Aorta (tissue), 5 donors: ENCODE measurements at places on chromosomes 16 and 17. TPM values are rescaled to one million over a fixed set of nuclear protein-coding genes. Genes with fewer than 3 reads are reported as not detected.

Gene CORO6
- 9.9 TPM for total RNA-seq

Gene CCL16
- total RNA-seq = 1.9 TPM

Gene ASGR1
- 3.9 TPM for total RNA-seq

Gene KRTAP17-1
- not detected for total RNA-seq

Gene CDC6
- total RNA-seq = 1.7 TPM

Gene ZMYND15
- total RNA-seq = 2.1 TPM

Gene VWA3A
- 0.39 TPM for total RNA-seq

Gene HS3ST2
- 16.3 TPM for total RNA-seq

Gene RNFT1
- total RNA-seq = 17.9 TPM

Gene SPHK1
- total RNA-seq = 24.5 TPM

Gene MYH8
- not detected for total RNA-seq

- no peaks in the 10 kb centered on the region for H3K27me3 ChIP-seq
- H3K4me3 ChIP-seq = no peak overlapping the region
- DNase-seq = no peak
- H3K4me1 ChIP-seq = peaks cover 2% of the 10 kb centered on the region
- no peaks in the 10 kb centered on the region for H3K36me3 ChIP-seq
- no peak overlapping the region for H3K27ac ChIP-seq
These were observed 1.6 kb downstream of the GLG1 start for GRCh38 chr16:74605332-74605731.

- no peak for DNase-seq
- H3K4me3 ChIP-seq = no peak overlapping the region
- no peaks in the 10 kb centered on the region for H3K4me1 ChIP-seq
These were observed 63.9 kb downstream of the TNRC6C start for GRCh38 chr17:78022425-78022824.

- H3K27ac ChIP-seq = peak within 1 kb of the TSS; percentile 97
- H3K4me3 ChIP-seq = peak within 1 kb of the TSS; percentile 78
- H3K36me3 ChIP-seq = no peaks in the 10 kb centered on the region
- H3K4me1 ChIP-seq = no peaks in the 10 kb centered on the region
These were observed at the start of gene MLYCD for GRCh38 chr16:83898463-83899271. MLYCD (plus strand) TSS chr16:83899115; CDS start chr16:83899145, 30 bp downstream.

DNA sequence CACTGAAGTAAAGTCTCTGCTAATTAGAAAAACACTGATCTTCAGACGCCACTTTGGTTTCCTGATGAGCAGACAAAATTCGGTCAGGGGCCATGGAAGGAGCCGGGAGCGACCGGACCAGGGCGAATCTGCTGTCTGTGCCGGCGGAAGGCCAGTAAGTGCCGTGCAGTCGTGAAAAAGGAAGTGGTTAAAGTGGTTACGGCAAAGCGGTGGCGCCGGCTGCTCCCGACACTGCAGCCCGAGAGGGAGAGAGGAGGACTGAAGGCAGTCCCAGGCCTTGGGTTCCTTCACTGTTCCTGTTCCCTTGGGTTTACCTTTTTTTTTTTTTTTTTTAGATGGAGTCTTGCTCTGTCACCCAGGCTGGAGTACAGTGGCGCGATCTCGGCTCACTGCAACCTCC lies 17.3 kb upstream of the HEXD start:
- H3K27ac ChIP-seq = no peak overlapping the region
- no peaks in the 10 kb centered on the region for H3K36me3 ChIP-seq
- H3K4me3 ChIP-seq = no peak overlapping the region
- H3K27me3 ChIP-seq = no peaks in the 10 kb centered on the region
- peak; percentile 78 for DNase-seq

- H3K27ac ChIP-seq = no peak overlapping the region
- no peak for DNase-seq
- no peak overlapping the region for H3K4me3 ChIP-seq
- H3K36me3 ChIP-seq = no peaks in the 10 kb centered on the region
- H3K27me3 ChIP-seq = no peaks in the 10 kb centered on the region
These were observed 23.0 kb upstream of the GNA13 start for GRCh38 chr17:65079489-65079900.

- H3K4me1 ChIP-seq = no peaks in the 10 kb centered on the region
- H3K36me3 ChIP-seq = no peaks in the 10 kb centered on the region
- no peak for DNase-seq
- H3K27me3 ChIP-seq = no peaks in the 10 kb centered on the region
These were observed 10.1 kb upstream of the KCNH6 start for GRCh38 chr17:63512896-63513644.

GRCh38 chr16:4733211-4733742 lies 794 bp downstream of the ANKS3 start:
- no peak for DNase-seq
- no peaks in the 10 kb centered on the region for H3K36me3 ChIP-seq
- H3K4me1 ChIP-seq = no peaks in the 10 kb centered on the region
- no peak overlapping the region for H3K27ac ChIP-seq

DNA sequence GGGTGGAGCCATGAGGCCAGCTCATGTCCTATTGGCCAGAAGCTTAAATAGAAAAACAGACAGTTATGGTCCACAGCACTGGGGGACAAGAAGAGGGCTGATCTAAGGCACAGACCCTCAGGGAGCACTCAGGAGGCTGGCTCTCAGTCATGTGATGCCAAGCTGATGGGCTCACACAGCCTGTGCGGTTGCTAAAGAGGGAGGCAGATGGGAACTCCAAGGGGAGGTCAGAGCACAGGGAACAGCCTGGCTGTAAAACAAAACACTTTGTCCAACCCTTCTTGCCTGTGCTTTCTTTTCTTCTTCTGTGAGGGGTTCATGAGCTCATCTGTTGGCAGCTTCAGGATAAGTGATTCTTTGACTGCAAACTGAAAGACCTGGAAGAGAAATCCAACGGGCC lies 27.2 kb downstream of the CNTNAP1 start:
- peaks cover 9% of the 10 kb centered on the region for H3K36me3 ChIP-seq
- H3K4me3 ChIP-seq = no peak overlapping the region
- no peaks in the 10 kb centered on the region for H3K4me1 ChIP-seq
- H3K27ac ChIP-seq = no peak overlapping the region
- H3K27me3 ChIP-seq = no peaks in the 10 kb centered on the region

DNA sequence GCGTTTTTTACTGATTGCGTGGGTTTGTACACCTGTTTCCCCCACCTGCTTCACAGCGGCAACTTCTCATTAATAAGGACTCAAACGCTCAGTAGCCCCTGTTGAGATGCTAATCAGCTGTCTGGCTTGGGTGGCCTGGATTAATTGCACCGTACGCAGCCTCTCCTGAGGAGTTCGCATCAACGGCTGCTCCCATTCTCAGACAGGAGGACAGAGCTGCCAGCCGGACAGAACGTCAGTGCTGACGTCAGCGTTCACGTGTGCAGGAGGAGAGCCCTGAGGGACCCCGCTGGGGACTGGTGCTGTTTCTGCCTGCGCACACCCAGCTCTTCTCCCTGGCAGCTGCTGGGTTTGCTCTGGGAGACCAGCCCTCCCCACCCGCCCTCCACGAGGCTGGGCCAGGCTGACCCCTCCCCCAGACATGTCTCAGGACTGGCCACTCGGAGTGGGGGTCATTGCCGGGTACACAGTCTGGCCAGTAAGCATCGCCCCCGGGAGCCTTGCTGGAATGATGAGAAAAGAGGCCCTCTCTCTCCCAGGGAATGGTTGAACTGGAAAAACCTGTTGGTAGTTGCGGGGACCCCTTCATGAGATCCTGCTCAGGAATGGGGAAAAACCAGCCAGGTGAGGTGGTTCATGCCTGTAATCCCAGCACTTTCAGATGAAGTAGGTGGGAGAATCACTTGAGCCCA lies 5.7 kb upstream of the BANP start:
- H3K27ac ChIP-seq = no peak overlapping the region
- H3K27me3 ChIP-seq = no peaks in the 10 kb centered on the region
- H3K4me3 ChIP-seq = no peak overlapping the region
- H3K36me3 ChIP-seq = no peaks in the 10 kb centered on the region
- DNase-seq = peak; percentile 87

GRCh38 chr17:83046448-83047181 lies 32.8 kb upstream of the METRNL start:
- no peak overlapping the region for H3K4me3 ChIP-seq
- no peak overlapping the region for H3K27ac ChIP-seq
- H3K36me3 ChIP-seq = no peaks in the 10 kb centered on the region
- no peak for DNase-seq
- H3K27me3 ChIP-seq = no peaks in the 10 kb centered on the region
- H3K4me1 ChIP-seq = no peaks in the 10 kb centered on the region

DNA sequence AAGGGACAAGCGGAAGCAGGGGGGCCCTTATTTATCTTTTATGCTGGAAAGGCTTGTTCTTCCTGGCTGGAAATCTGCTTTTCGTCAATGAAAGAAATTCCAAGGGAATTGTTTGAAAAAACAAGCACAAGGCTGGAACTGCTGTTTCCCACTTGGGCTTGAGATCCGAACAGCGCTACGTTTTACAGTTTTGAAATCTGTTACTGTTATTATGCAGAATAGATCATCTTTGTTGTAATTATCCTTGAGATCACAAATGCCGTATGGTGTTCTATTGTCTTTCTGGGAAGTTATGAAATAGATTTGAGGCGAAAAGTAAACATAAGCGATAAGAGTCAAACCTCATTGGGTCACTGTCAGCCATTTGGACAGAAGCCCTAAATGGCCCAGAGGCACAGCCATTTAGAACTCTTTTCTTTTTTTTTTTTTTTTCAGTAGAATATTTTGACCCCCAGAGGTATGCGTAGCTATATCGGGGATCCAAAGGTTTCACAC lies 223.3 kb downstream of the IRX3 start:
- H3K36me3 ChIP-seq = no peaks in the 10 kb centered on the region
- no peak overlapping the region for H3K27ac ChIP-seq
- no peaks in the 10 kb centered on the region for H3K4me1 ChIP-seq
- DNase-seq = no peak
- H3K4me3 ChIP-seq = no peak overlapping the region
- no peaks in the 10 kb centered on the region for H3K27me3 ChIP-seq

GRCh38 chr16:61547626-61548025 lies 488.6 kb downstream of the CDH8 start:
- no peak overlapping the region for H3K4me3 ChIP-seq
- no peak for DNase-seq
- no peaks in the 10 kb centered on the region for H3K27me3 ChIP-seq
- H3K27ac ChIP-seq = no peak overlapping the region

- peaks cover 5% of the 10 kb centered on the region for H3K4me1 ChIP-seq
- H3K4me3 ChIP-seq = no peak overlapping the region
- no peaks in the 10 kb centered on the region for H3K36me3 ChIP-seq
- no peaks in the 10 kb centered on the region for H3K27me3 ChIP-seq
These were observed 240.1 kb downstream of the HAPSTR1 start for GRCh38 chr16:9331503-9331902.

GRCh38 chr17:76138234-76138895 lies 2.7 kb downstream of the FOXJ1 start:
- H3K4me3 ChIP-seq = no peak overlapping the region
- no peaks in the 10 kb centered on the region for H3K4me1 ChIP-seq
- H3K27me3 ChIP-seq = no peaks in the 10 kb centered on the region
- no peak overlapping the region for H3K27ac ChIP-seq
- H3K36me3 ChIP-seq = no peaks in the 10 kb centered on the region

GRCh38 chr16:62050793-62051192 lies 14.6 kb upstream of the CDH8 start:
- no peak for DNase-seq
- no peaks in the 10 kb centered on the region for H3K27me3 ChIP-seq
- no peaks in the 10 kb centered on the region for H3K4me1 ChIP-seq
- no peaks in the 10 kb centered on the region for H3K36me3 ChIP-seq

- H3K4me1 ChIP-seq = no peaks in the 10 kb centered on the region
- H3K27me3 ChIP-seq = no peaks in the 10 kb centered on the region
- no peak overlapping the region for H3K4me3 ChIP-seq
- no peak for DNase-seq
These were observed 4.0 kb upstream of the HSD11B2 start for GRCh38 chr16:67426950-67427349.

GRCh38 chr17:65230040-65230439 lies 92.9 kb downstream of the RGS9 start:
- H3K36me3 ChIP-seq = no peaks in the 10 kb centered on the region
- no peaks in the 10 kb centered on the region for H3K27me3 ChIP-seq
- DNase-seq = no peak

- H3K4me3 ChIP-seq = no peak overlapping the region
- no peaks in the 10 kb centered on the region for H3K4me1 ChIP-seq
- H3K27ac ChIP-seq = no peak overlapping the region
- no peaks in the 10 kb centered on the region for H3K27me3 ChIP-seq
- no peaks in the 10 kb centered on the region for H3K36me3 ChIP-seq
- DNase-seq = no peak
These were observed 3.5 kb downstream of the MPO start for GRCh38 chr17:58277107-58277801.

GRCh38 chr17:15947976-15948752 lies 3.2 kb downstream of the ADORA2B start:
- DNase-seq = no peak
- H3K36me3 ChIP-seq = no peaks in the 10 kb centered on the region
- H3K4me1 ChIP-seq = no peaks in the 10 kb centered on the region
- H3K27me3 ChIP-seq = no peaks in the 10 kb centered on the region
- no peak overlapping the region for H3K27ac ChIP-seq
- H3K4me3 ChIP-seq = no peak overlapping the region
